Vein endothelial cell (primary cell): ENCODE measurements at places on chromosomes 3 and 15. TPM values are rescaled to one million over a fixed set of nuclear protein-coding genes. Genes with fewer than 3 reads are reported as not detected.

Gene SEMA7A
- 0.76 and 2.6 TPM in 2 replicates for total RNA-seq

Gene HRG
- total RNA-seq, result not detected in 2 replicates

Gene ASB14
- total RNA-seq, result not detected in 2 replicates

Gene NRROS
- total RNA-seq, result 12.7 and 13.0 TPM in 2 replicates

Gene GOLGA6L9
- total RNA-seq, result 1.2 and 1.3 TPM in 2 replicates

Gene MESP2
- total RNA-seq, result 0.19 TPM in 1 of 2 replicates, not detected in the other

Gene SCAANT1
- not detected in 2 replicates for total RNA-seq

Gene PSMD6
- total RNA-seq, result 79.0 and 102 TPM in 2 replicates

Gene COL6A5
- not detected in 2 replicates for total RNA-seq

Gene NR1D2
- 29.2 and 34.6 TPM in 2 replicates for total RNA-seq
